Mucosa of gallbladder (tissue), 1 donor: ENCODE measurements at places on chromosomes 12 and 14. TPM values are rescaled to one million over a fixed set of nuclear protein-coding genes. Genes with fewer than 3 reads are reported as not detected.

DAO gene
- total RNA-seq: not detected

- DNase-seq: no peak
Measured at GRCh38 chr12:71128191-71128788, 29.5 kb downstream of the TSPAN8 start.

HSPA2 gene
- 16.2 TPM for total RNA-seq

GRCh38 chr12:86698641-86698980 lies 442.4 kb upstream of the MGAT4C start:
- DNase-seq: no peak

GRCh38 chr14:39229222-39229543 lies 4.5 kb upstream of the MIA2 start:
- DNase-seq: no peak

- DNase-seq: no peak
Measured at GRCh38 chr12:82474798-82475184, 116.5 kb downstream of the METTL25 start.

PLCZ1 gene
- not detected for total RNA-seq

GRCh38 chr12:3362737-3363136 lies 128.3 kb upstream of the PRMT8 start:
- DNase-seq: no peak

GRCh38 chr12:109433618-109434017 lies 43.5 kb downstream of the KCTD10 start:
- no peak for DNase-seq

- DNase-seq: no peak
Measured at GRCh38 chr12:123794027-123794426, 31.9 kb downstream of the DNAH10 start.

IGF1 gene
- 12.0 TPM for total RNA-seq

DNA sequence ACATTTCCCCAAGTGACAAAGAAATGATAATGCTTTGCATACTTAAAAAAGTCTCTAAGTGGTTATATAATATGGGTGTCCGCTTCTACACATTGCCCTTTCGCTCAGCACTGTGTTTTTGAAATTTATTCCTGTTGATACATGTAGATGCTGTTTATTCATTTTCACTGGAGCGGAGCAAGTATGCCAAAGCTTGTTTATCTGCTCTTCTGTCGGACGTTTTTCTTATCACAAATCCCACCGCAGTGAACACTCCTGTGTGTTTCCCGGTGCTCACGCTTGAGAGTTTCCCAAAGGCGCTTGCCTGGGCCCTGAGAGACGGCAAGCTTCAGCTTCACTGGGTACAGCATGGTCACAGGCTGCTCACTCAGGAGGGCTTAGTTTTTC lies 50.2 kb downstream of the TPCN1 start:
- DNase-seq: no peak

- no peak for DNase-seq
Measured at GRCh38 chr12:102061096-102061559, 663 bp downstream of the WASHC3 start.

PRR4 gene
- 2.6 TPM for total RNA-seq

DNA sequence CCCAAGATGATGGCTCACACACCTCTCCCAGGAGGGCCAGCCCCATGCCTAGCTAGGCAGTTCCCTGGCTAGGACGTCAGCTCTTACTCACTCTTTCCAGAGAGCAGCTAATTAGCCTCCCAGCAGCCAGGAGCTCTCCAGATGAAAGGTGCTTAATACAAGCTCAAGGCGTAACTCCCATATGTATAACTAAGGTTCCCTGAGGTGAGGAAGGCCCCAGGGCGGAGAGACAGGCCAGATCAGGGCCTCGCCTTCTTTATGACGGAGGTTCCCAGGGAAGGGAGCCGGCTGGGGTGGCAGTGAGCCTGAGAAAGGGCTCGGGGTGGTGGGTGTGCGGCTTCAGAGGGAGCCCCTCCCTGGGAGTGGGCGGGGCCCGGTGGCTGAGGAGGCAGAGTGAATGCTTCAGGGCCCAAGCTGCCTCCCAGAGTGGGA lies 26.4 kb upstream of the ZFP36L1 start:
- peak; percentile 47 for DNase-seq

DNA sequence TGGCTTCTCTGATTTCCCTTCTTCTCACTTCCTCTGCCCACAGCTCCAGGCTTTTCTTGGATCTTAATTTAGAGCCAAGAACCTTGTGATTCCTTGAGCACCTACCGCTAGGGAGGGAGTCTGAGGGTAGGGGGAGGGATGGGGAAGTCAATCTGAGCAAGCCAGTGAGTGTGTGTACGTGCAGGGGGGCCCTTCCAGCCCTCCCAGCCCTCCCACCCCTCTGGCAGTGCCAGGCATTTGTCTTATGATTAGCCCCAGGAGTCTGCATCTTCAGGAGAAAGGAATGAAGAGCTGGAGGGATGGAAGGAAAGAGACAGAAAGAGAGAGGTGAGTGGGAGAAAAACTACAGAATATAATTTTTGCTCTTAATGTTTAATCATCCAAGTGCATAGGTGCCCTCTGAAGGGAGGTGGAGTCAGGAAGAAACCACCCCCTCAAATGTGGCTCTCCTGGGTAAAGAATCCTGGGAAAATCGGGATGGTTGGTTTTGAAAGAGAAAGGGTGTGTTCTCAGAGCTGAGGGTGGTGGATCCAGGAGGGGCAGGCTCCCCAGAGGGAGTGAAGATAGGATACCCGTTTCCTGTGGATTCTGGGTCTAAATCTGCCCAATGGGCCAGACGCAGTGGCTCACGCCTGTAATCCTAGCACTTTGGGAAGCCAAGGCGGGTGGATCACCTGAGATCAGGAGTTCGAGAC lies 2.1 kb downstream of the PIANP start:
- DNase-seq: no peak

- DNase-seq: no peak
Measured at GRCh38 chr12:57739387-57739786, 845 bp upstream of the AGAP2 start.

GRCh38 chr12:123799227-123799626 lies 37.1 kb downstream of the DNAH10 start:
- no peak for DNase-seq

DNA sequence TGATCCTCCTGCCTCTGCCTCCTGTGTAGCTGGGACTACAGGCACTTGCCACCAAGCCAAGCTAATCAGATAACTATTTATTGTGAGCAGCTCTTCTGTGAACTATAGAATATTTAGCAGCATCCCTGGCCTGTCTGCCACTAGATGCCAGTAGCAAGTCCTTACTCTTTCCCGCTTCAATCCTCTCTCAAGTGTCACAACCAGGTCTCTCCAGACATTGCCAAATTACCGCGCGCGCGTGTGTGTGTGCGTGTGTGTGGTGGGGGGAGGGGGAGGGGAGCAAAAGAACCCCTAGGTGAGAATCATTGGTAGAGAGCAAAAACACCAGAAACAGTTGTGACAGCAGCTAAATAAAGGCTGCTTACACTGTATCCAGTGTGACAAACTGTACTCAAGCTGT lies 49.9 kb downstream of the PPP2R5E start:
- no peak for DNase-seq

GRCh38 chr12:80553316-80553715 lies 109.3 kb downstream of the PTPRQ start:
- DNase-seq: no peak

C1QL4 gene
- 0.12 TPM for total RNA-seq

GRCh38 chr14:104917993-104918392 lies 6.7 kb upstream of the PLD4 start:
- DNase-seq: no peak

MDM1 gene
- 15.0 TPM for total RNA-seq
